ENCODE measurements at places on chromosomes 2 and 18.

DNA sequence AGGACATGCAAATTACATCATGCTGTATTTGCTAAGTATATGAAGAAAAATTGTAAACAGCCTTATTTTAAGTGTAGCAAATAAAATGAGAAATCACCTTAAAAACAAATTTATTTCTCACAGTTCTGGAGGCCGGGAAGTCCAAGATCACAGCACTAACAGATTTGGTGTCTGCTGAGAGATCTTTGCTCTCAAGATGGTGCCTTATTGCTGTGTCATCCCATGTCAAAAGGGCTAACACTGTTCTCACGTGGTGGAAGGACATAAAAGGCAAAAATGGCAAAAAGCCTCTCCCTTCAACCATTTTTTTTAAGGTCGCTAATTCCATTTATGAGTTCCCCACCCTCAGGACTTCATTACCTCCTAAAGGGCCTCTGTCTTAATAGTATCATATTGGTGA lies 12.1 kb downstream of the XRCC5 start:
- DNase-seq, result no peak

DNA sequence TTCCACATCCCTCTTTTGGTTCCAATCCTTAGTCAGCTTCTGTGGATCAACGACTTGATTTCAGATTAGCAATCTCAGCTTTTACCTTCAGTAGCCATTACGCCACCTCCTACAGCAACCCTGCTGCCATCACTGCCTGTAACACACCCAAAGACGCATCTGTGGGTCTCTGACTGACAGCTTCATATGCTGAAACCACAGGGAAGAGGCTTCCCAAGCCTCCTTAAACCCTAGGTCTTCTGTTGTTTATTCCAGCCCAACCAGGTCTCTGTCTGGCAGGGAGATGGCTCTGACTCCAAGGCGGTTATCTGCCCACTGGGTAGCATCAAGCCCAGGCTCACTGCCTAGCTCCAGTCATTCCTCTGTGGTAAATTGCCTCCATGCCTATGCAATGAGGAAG lies 28.6 kb upstream of the TRIB2 start:
- DNase-seq, result no peak

GRCh38 chr2:114063346-114063745 lies 173.5 kb downstream of the ACTR3 start:
- DNase-seq, result no peak

DNA sequence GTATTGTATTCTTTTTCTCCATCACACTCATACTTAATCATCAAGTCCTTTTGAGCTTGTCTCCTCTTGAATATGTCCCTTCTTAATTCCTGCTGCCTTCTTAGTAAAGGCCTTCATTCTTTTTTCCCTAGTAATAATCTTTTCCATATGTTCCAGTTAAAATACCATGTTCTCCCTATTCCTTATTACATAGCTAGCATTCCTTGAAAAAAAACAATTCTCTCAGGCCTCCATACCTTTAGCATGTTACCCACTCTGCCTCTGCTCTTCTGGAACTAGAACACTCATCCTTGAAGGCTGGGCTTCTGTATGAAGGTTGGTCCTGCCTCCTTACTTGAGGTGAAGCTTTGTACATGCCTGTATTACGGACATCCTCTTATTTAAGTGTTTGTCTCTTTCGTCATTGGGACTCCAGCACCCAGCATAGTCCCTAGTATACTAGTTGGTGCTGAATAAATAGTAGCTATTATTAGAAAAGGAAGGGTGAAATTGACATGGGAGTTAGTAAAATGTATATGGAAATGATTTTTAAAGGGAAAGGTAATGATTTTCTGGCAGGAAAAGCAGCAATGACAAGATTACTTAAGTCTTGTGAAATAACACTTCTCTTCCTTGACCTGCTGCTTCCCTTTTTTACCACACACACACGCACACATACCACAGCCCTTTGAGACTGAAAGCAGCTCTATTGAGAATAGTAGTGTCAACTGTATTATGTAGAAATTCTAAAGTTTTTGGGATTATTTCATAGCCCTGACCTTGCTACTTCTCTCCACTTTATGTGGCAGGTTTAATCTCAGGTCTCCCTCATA lies 45.6 kb downstream of the REL start:
- DNase-seq, result no peak

- DNase-seq, result no peak
These were observed 4.1 kb upstream of the SERPINB8 start for GRCh38 chr18:63965716-63966330.

DNA sequence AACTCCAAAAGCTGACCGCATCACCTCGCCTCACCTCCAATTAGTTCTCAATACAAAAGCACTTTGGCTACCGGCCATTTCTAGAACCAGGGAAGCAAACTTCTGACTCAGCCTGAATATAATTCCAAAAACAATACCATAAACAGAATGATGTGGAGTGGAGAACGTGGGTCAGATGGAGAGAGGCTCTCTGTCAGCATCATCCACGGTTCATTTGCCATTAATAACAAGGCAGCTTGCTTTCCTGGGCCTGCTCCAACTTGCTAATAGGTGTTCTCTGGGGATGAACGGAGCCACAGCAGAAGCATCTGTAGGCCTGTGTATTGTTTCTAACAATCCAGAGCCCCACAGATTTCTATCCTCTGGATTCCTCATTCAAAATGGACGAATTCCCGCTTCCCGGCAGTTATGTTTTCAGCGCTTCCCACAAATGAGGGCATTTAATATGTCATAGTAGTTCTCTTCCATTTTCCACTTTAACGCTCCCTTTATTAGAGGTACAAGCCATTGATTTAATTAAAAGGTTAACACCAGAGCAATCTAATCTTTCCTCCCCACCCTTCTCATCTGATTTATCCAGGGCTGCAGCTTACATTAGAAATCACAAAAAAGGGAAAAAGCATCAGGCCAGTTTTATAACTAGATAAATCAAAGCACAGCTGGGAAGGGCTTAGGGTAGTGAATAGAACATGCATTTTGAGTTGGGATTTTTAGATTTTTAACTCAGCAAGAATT lies 23.2 kb upstream of the CNTNAP5 start:
- DNase-seq, result no peak
